ENCODE measurements at places on chromosomes 6 and 20. TPM values are rescaled to one million over a fixed set of nuclear protein-coding genes. Genes with fewer than 3 reads are reported as not detected.
A peak's percentile ranks its signal among the peaks of the same experiment; 100 is the strongest.

RFX6 gene
- not detected for total RNA-seq

GABRR2 gene
- 0.42 TPM for total RNA-seq

- peaks cover 4% of the 10 kb centered on the region for H3K36me3 ChIP-seq
- H3K4me3 ChIP-seq: no peak overlapping the region
- no peak for DNase-seq
- H3K4me1 ChIP-seq: no peaks in the 10 kb centered on the region
- no peak overlapping the region for H3K27ac ChIP-seq
- peaks cover 4% of the 10 kb centered on the region for H3K27me3 ChIP-seq
These were observed 115.2 kb downstream of the DLL1 start for GRCh38 chr6:170175644-170176135.

- no peak for DNase-seq
- no peak overlapping the region for H3K4me3 ChIP-seq
These were observed 2.3 kb upstream of the SERPINB1 start for GRCh38 chr6:2844008-2844407.

DNA sequence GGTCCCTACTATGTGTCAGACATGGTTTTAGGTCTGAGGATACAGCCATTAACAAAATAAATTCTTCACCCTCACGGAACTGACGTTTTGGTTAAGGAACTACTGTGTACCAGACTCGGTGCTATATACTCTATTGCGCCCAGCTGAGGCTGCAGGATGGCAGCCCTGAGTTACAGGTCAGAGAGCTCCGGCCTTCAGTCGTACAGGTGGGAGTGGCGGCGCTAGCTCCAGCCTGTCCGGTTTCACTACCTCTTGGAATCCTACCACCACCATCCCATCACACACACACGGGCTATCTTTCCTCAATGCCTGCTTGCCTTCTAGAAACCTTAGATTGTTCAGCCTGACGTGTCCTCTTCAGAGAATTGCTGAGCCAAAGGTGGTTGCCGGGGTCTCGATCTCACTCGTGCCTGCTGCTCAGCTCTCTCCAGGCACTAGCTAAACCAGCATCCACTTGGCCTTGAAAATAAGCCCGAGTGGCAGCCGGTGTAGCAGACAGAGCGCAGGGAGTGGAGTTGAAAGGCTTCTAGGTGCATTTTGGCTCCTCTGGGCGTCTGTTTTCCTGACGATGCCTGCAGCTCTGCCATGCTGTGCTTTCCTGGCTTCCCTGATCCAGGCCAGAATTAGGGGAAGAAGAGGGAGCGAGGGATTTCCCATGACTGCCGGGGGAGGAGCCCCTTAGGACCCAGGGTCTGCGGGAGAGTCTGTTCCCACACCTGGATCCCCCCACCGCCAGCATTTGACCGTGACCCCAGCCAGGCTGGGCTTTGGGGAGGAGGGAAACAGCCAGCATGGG lies 1.1 kb upstream of the TCF15 start:
- peaks cover 4% of the 10 kb centered on the region for H3K4me1 ChIP-seq
- peaks cover 53% of the 10 kb centered on the region for H3K27me3 ChIP-seq
- H3K36me3 ChIP-seq: no peaks in the 10 kb centered on the region
- DNase-seq: no peak

- peak overlapping the region; percentile 57 for H3K4me3 ChIP-seq
- H3K27me3 ChIP-seq: no peaks in the 10 kb centered on the region
- peaks cover 93% of the 10 kb centered on the region for H3K4me1 ChIP-seq
- H3K27ac ChIP-seq: peak overlapping the region; percentile 84
- peak; percentile 46 for DNase-seq
These were observed 9.6 kb downstream of the IGF2R start for GRCh38 chr6:159978291-159979135.

ZNF334 gene
- total RNA-seq: 1.3 TPM

GRCh38 chr6:36729161-36729524 lies 31.5 kb downstream of the RAB44 start:
- no peak overlapping the region for H3K4me3 ChIP-seq
- H3K36me3 ChIP-seq: no peaks in the 10 kb centered on the region
- DNase-seq: no peak
- H3K4me1 ChIP-seq: peaks cover 23% of the 10 kb centered on the region
- H3K27me3 ChIP-seq: peaks cover 3% of the 10 kb centered on the region

LHFPL5 gene
- not detected for total RNA-seq

TFEB gene
- 18.5 TPM for total RNA-seq

CYP39A1 gene
- total RNA-seq: not detected

DNA sequence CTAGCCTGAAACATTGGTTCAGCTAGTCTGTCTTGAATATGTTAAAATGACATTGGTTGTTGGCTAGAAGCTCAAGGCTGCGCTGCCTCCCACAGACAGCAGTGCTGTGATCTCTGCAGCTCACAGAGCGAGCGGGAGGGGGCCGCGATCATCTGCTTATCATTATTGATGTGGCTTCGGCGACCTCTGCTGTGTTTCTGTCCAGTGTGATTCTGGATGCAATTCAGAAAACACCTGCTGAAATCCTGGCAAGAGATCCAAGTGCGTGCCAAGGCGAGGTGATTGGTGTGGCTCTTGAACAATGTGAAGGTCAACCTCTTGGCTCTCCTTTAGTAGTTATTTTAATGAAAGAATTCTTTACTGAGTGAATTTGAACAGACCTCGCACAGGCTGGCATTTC lies 142.3 kb upstream of the SASH1 start:
- H3K4me3 ChIP-seq: no peak overlapping the region
- no peak for DNase-seq
- no peak overlapping the region for H3K27ac ChIP-seq
- H3K27me3 ChIP-seq: peaks cover 73% of the 10 kb centered on the region
- peaks cover 5% of the 10 kb centered on the region for H3K36me3 ChIP-seq
- H3K4me1 ChIP-seq: peaks cover 20% of the 10 kb centered on the region

DNA sequence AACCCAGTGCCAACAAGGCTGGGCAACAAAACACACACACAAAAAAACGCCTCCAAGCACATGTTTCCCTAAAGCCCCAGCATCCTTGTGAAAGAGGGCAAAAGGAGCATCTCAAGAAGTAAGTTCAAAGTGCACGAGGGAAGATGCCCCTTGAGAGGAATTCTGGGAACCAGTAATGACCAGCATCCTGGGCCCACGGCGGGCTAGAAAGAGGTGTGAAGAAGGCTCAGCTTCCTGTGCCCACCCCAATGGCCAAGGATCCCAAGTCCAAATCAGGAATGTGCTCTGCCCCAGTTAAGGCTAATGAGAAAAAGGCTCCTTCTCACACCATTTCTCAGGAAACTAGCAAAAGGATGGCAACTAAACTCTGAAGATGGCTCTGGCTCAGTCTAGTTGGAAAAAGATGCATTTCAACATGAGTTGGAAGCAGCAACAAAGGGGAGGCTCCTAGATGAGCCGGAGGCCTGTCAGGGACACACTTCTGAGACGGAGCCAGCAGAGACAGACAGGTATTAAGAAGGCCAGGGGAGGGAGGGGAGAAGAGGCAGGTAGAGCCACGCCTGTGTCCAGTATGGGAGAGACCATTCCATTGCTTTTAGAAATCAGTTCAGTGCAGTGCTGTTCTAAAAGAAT lies 3.2 kb downstream of the RIMS4 start:
- H3K4me3 ChIP-seq: no peak overlapping the region
- no peak overlapping the region for H3K27ac ChIP-seq
- H3K27me3 ChIP-seq: peaks cover 64% of the 10 kb centered on the region
- no peaks in the 10 kb centered on the region for H3K4me1 ChIP-seq

Measured in activated CD8-positive, alpha-beta T cell treated with anti-CD3 and anti-CD28 coated beads, Interleukin-2, amount 10 ng/mL, durations not matched to agents 7 days and 5 days (primary cell).